ENCODE measurements at places on chromosomes 5 and 9. TPM values are rescaled to one million over a fixed set of nuclear protein-coding genes. Genes with fewer than 3 reads are reported as not detected.

GRCh38 chr5:124462751-124463150 is 283.7 kb downstream of the ZNF608 start:
- no peak for DNase-seq

GRCh38 chr9:92723299-92723625 is 41.4 kb downstream of the BICD2 start:
- DNase-seq = no peak

DNA sequence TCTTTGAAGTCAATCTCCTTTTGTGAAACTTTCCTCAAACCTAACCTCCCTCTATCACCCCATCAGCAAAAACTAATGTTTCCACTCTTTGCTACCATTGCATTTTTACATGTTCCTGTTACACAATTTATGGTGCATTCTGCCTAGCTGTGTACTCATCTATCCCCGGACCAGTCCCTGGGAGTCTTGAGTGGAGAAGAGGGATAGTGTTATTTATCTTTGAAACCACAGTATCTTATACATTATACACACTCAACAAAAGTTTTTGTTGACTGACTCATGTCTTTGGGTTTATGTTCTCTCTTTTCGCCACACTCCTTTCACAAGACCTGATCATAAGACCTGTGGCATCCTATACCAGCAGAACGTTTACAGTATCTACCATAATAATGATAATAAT is 26.4 kb downstream of the TNFAIP8 start:
- no peak for DNase-seq

DNA sequence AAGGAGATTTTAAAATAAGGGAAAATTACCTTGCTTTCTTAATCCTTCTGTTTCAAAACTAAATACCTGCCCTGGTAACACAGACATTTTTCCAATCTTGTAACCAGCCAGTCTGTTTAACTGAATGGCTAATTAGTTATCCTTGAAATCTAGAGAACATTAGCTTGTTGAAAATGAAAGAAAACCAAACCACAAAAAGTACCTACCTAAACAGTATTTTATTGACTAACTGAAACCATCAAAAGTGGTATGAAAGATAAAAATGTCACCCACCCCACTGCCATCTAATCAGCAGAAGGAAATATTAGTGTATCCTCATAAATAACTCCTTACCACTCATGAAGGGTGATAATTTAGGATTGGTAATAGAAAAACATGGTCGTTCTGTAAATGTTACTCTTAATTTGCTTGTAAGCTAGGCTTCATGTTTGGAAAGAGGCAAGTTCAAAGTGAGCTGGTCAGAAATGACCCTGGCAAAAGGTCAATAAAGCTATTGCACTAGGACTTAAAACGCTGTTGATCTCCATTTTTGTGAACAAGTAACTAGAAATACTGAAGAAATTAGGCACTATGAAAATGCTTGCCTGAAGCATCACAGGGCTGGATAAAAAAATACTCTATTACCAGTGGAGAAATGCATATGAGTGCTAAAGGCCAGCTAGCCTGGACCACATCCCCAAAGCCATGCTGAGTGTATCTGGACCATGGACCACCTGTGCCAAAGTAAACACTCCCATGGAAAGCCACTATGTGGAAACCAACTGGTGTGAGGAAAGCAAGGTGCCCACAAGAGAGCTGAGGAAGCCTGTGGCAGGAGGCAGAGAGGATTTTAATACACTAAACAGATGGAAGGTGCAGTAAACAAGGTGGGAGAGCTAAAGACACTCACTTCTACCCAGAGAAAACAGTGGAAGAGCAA is 8.4 kb downstream of the SEMA5A start:
- no peak for DNase-seq

DNA sequence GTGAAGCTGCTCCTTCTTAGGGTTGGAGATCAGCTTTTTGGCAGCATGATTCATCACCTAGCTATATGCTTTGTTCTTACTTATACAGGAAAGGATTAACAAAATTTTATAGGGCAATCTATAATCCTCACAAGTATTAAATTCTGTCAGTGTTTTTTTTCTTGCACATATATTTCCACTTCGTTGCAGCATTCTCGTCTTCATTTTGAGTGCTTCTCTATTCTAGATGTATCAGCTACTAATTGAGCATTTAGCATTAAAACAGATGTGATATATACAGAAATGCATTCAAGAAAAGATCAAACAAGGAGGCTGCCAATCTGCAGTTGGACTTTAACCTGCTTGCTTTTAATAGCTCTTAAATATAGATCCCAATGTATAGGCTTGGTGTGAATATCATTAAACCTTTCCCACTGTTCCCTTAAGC is 3.6 kb upstream of the CTXN3 start:
- no peak for DNase-seq

DNA sequence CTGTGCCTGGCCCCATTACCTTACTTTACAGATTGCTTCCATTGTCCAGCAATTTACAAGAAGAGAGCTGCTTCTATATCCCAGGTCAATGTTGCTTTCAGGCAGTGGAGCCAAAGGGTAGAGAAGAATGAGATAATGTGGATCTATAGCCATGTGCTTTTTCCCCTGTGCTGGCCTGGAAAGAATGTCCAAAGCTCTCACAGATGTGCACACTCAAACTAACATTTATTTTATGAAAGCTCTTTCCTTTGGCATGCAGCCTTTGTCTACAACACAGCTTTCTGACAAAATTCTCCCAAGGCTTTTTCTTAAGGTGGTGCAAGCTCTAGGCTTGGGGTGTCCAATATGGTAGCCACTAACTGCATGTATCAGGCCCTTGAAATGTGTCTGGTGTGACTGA is 217.3 kb downstream of the LRRC70 start:
- no peak for DNase-seq

GRCh38 chr5:62900976-62901375 is 322.4 kb downstream of the LRRC70 start:
- DNase-seq = no peak

GRCh38 chr9:79858508-79858907 is 286.7 kb downstream of the TLE4 start:
- DNase-seq = no peak

GRCh38 chr5:137708796-137709559 is 26.9 kb downstream of the KLHL3 start:
- DNase-seq = no peak

- no peak for DNase-seq
These were observed 59.3 kb downstream of the PAX5 start for GRCh38 chr9:36974731-36975130.

- DNase-seq = peak; percentile 20
These were observed 34.0 kb upstream of the ZNF484 start for GRCh38 chr9:92911511-92912475.

GRCh38 chr9:99166149-99166548 is 55.6 kb downstream of the ALG2 start:
- DNase-seq = no peak

DNA sequence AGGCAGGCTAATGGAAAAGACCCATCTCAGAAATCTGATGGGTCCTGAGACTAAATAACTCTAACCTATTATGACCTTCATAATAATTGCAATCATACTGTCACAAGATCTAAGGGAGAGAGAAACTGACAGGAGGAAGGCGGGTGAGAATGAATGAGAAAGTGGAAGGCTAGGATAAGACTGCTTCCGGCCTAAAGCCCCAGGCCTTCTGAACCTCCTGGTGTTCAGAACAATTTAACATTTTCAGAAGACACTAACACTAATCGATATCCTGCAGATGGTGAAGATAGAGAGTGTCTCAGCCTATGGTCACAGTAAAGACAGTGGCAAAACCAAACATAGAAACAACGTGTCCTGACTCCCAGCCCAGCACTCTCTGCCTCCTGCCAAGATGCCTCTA is 1.2 kb downstream of the RPS14 start:
- no peak for DNase-seq

DNA sequence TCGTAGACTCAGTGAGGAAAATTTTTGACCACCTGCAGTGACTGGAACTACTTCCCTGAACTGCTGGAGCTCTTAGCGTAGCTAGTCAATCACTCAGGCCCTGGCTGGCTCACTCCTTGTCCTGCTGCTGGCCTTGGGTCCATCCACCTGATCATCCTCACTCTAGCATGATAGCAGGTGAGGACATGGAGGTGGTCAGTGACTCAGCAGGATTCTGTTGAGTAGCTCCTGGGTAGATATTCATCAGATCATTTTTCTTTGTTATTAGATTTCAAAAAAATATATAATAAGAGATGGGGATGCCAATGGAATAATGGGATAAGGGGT is 25.0 kb upstream of the SEMA4D start:
- no peak for DNase-seq

Gene IFNK
- not detected for total RNA-seq

Gene HSD17B3
- 1.7 TPM for total RNA-seq

Gene IL5
- total RNA-seq = not detected

Gene MAP1B
- 6.4 TPM for total RNA-seq

Gene MARCHF3
- 40.3 TPM for total RNA-seq

Gene CD180
- 0.34 TPM for total RNA-seq

Gene FRMD3
- total RNA-seq = 32.4 TPM

Gene NRARP
- 163 TPM for total RNA-seq
